T-helper 17 cell (primary cell): ENCODE measurements at places on chromosomes 2 and 18.

DNA sequence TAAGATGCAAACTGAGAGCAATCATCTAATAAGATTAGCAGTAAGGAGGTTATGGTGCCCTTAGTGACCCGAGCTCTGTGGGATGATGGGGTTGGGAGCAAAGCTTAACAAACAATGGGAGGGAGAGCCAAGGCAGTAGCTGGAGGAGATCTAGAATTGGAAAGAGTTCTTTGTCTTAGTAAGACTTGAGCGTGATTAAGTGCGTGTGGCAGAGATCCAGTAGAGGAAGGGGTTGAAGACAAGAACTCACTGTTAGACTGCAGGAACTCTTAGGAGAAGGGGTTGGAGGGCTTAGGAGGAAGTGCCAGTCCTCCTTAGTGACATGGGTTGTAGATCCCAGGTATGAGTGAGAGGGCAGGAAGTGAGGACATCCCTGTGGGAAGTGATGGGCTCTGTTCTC, 184.7 kb downstream of the GFPT1 start:
- no peak for DNase-seq

GRCh38 chr2:237351046-237351445, 62.9 kb downstream of the COL6A3 start:
- DNase-seq = no peak

DNA sequence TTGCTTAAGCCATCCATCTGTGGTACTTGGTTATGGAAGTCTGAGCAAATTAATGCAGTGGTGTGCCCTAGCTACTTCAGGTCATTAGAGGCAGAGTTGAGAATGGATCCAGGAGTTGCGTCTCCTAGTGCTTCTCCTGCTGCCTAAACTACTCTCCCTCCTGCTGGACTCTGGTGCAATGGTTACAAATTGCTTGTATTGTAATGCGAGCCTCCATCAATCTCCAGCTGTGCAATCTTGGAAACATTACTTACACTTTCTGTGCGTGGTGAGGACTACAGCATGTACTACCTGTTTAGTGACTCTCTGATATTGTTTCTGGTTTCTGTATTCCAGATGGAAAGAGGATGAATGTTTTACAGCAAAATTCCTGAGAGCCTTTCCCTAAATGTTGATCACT, 119.0 kb upstream of the CYRIA start:
- DNase-seq = no peak

- DNase-seq = no peak
Observed at GRCh38 chr2:100292022-100292580, 30.2 kb downstream of the LONRF2 start.

DNA sequence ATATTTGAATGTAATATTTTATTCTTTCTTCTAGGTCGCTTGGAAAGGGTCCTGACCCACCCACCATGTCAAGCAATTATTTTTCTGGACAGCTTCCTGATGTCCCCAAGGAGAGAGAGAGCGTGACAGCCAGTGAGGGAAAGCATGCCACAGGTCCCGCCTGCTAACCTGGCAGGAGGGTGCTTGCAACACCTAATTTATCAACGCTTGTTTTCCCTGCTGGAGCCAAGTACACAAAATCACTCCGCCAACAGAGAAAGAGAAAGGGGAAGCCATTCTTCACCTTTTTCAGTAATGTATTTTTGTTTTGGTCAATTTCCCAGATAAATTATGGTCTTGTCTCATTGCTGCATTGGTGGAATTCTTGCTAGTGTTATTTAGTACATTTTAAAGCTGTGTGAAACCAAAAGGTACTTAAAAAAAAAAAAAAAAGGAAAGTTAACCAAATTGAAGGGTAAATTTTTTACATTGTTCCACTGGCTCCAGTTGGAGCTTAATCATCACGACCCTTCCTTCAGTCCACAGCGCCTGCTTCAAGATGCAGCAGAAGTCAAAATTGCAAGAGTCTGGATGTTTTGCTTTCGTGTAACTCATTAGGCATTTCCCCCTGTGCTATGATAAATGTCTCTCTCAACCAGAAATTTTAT, 88.5 kb upstream of the COPS8 start:
- DNase-seq = no peak

- DNase-seq = no peak
Observed at GRCh38 chr2:218067523-218067922, 1.5 kb upstream of the RUFY4 start.

- DNase-seq = no peak
Observed at GRCh38 chr2:204010628-204011560, 74.3 kb downstream of the ICOS start.

DNA sequence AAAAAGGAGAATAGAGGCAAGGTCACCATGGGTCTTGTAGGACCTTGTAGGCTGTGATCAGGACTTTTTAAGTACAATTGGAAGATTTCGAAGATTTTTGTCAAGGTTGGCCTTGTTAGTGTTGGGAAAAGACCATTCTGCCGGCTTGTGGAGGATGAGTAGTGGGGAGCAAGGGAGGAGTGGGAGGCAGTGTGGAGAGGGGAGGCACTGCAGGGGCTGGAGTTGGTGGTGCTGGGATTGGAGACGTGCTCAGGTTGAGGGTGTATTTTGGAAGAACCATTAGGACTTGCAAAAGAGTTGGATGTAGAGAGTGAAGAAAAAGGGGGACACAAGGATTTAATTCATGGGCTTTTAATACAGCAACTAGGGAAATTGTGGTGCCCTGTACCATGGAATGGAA, 397.1 kb downstream of the TSN start:
- DNase-seq = no peak

GRCh38 chr2:232412986-232413385, 6.3 kb downstream of the ALPG start:
- DNase-seq = no peak

- no peak for DNase-seq
Observed at GRCh38 chr2:227179988-227180685, 15.7 kb downstream of the COL4A3 start.

GRCh38 chr2:129796801-129797488, 182.5 kb upstream of the RAB6C start:
- no peak for DNase-seq

GRCh38 chr2:48173141-48173540, 266.8 kb upstream of the FBXO11 start:
- DNase-seq = no peak

- DNase-seq = no peak
Observed at GRCh38 chr18:59114160-59114559, 25.5 kb upstream of the SEC11C start.

GRCh38 chr2:112580084-112580483, 4.3 kb upstream of the CHCHD5 start:
- no peak for DNase-seq

DNA sequence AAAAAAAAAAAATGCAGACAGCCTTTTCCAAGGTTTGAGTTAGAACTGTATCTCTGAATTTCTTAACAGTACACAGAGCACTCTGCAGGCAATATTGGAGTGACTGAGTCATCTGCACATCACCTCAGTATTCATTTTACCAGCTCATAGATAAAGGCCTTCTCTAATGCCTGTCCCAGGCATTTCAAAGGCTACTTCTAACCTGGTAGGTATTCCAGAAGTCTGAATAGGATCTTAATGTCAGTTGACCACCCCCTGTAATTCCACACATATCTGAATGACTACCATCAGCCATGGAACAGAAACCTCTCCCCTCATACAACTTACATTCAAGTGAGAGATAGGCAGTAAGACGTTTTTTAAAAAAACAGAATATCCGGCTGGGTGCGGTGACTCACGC, 9.0 kb downstream of the METTL21A start:
- DNase-seq = no peak

- DNase-seq = no peak
Observed at GRCh38 chr2:69589973-69590652, 53.4 kb downstream of the AAK1 start.

DNA sequence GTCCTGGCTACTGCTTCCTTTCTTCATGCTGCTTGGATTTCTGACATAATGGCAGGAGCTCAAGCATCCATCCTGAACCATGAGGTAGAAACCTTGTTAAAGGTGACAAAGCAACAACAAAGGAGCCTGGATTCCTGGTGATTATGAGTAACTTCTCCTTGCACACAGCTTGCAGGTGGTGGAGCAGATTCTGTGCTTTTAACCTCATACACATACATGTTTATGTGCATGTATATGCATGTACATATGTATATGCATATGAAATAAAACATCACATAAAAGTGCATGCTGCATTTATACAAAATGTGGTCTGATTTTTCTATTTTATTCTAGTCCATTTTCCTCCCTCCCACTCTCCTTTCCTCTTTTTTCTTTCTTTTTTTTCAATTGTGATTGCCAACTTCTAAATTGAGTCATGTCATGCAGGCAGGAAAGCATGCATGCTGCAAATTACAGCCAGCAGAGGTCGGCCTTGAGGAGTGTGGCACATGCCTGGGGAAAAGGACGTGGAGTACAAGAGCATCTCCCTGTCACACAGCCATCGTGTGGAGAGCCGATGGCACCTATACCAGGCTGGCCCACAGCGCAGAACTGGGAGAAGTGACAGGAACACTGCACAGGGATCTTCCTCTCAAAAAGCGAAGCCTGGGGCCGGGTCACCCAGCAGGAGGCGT, 17.9 kb downstream of the LCT start:
- DNase-seq = no peak

GRCh38 chr2:99863236-99863902, 279.0 kb downstream of the AFF3 start:
- no peak for DNase-seq

DNA sequence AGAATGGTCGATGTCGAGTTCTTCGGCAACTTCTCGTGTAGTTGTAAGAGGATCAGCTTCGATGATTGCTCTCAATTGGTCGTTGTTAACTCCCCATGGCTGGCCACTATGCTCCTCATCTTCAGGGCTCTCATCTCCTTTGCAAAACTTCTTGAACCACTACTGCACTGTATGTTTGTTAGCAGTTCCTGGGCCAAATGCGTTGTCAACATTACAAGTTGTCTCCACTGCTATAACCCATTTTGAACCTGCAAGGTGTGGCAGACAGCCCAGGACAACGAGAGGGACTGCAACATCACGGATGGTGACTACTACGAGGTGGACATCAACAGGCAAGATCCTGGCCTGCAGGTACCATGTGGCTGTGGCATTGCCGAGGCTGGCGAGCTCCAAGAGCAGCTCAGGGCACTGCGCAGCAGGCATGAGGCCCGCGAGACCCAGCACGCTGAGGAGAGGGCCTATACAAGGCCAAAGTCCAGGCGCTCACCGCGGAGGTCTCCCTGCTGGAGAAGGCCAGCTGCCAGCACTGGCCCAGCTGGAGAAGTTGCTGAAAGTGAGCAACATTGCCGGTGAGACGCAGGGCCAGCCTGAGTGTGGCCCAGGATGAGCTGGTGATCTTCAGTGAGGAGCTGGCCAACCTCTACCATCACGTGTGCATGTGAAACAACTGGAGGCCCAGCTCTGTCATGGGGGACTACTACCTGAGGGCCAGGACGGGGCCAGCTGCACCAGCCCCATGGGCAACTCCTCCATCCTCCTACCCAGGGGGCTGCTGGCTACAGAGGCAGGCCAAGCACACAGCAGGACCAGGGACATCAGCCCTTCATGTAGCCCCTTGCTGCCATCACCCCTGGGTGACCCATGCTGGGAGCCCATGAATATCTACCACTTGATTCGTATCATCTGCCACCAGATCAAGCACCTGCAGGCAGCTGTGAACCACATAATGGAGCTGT, 20.2 kb downstream of the CLK1 start:
- no peak for DNase-seq

DNA sequence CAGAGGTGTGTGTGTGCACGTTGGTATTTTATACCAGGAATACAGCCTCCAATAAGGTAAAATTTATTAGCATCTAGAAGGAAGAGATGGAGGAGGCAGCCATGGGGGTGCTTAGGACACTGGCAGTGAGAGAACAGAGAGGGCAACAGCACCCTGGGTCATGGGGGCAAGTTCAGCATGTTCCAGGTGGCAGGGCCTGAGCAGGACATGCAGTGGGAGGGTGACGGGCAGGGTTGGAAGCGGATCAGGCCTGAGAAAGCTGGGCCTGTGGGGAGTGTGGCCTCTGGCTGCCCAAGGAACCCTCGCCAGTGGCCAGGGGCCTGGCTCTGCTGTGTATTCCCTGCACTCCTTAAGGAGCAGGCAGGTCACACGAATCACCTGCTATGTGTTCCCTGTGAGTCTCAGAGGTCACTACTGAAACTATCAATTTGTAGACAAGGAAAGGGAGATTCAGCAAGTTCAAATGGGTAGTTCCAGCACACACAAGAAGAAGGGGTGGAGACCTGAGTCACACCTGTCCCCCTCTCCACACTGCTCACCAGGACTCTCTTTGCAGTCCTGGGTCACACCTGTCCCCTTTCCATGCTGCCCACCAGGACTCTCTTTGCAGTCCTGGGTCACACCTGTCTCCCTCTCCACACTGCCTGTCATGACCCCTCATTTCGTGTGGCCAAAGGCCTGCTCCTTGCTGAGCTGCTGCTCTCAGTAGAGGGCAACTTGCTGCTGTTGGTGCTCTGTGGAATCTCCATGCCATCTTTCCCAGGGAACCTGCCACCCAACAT, 463.9 kb upstream of the HS6ST1 start:
- DNase-seq = no peak

DNA sequence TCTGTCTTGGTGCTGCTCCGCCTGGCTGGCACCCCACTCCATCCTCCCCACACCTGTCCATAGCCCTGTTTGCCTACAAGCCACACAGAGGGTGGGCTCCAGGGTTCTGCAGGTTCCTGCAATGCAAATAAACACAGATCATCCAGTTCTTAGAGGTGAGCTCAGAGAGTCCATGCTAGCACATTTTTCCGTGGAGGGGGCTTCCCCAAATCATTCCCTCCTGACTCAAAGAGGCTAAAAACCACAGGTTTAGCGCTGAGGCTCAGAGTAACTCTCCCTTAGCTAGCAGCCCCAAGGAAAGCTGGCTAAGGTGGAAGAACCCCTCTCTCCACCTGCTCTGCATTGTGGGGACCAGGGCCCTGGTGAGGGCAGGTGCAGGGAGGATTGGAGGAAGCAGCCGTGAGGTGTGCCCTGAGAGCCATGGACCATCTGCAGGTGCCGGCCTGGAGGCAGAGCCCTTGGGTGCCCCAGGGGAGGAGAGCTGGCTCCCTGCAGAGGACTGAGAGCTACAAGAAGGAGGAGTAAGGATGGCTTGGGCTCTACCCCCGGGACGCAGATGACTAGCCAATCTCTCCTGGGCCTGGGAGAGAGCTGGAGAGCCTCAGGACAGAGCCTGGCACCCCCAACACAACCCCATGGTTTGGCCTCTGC, 23.8 kb upstream of the TEX44 start:
- DNase-seq = no peak

- no peak for DNase-seq
Observed at GRCh38 chr2:165305391-165306096, 66.3 kb downstream of the SCN2A start.
